ENCODE measurements at places on chromosomes 4 and X. TPM values are rescaled to one million over a fixed set of nuclear protein-coding genes. Genes with fewer than 3 reads are reported as not detected.

MAGEE1 gene
- polyA plus RNA-seq: 4.8 TPM

GRCh38 chr4:88821522-88821921 lies 123.9 kb upstream of the NAP1L5 start:
- DNase-seq: no peak

DNA sequence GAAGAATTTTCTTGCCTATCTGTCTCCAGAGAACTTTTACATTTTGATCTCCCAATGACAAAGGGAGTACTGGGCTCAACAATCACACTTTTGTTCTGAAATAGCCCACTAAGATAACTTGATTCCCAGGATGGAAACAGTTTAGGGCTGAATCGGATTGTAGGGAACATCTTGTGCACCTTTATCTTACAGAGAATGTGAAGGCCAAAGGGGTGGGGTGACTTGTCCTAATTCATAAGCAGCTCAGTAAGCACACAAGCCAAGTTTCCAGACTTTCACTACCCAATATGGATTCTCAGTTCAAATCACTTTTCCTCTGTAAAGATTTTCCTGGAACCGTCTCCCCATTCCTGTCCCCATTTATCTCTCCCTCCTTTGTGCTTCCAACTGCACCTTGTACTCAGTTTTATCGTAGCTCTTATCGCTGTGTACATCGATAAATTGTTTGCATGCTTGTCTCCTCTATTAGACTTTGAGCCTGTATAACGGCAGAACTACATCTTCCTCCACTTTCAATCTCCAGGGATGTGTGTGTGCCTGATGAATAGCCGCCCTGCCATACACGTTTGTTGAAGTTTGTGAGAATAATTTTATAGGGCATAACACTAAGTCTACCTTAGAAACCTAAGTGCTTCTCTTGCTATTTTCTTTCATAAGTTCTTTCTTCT lies 77.4 kb downstream of the MBNL3 start:
- no peak for DNase-seq

GRCh38 chr4:74217365-74217764 lies 59.4 kb downstream of the MTHFD2L start:
- no peak for DNase-seq

DNA sequence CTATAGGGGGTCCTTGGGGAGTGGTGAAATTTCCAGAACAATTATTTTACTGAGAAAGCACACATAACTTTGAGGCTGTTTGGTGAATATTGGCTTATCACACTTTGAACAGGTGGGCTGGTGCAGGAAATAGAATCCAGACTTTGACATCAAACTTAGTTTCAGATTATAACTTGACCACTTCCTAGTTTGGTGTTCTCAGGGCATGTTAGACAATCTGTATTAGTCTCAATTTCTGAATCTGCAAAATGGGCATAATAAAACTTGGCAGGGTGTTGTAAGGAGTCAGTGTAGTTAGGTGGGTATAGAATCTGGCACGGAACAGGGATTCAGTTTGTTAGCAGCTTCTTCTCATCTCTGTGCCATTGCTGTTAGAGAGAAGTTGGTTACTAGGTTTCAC lies 43.3 kb upstream of the MBNL3 start:
- no peak for DNase-seq

- no peak for DNase-seq
These were observed 70.7 kb downstream of the ATG4A start for GRCh38 chrX:108162265-108162664.

- DNase-seq: no peak
These were observed 19.1 kb upstream of the FRYL start for GRCh38 chr4:48799157-48799556.

PABPC4L gene
- polyA plus RNA-seq: 1.6 TPM

DNA sequence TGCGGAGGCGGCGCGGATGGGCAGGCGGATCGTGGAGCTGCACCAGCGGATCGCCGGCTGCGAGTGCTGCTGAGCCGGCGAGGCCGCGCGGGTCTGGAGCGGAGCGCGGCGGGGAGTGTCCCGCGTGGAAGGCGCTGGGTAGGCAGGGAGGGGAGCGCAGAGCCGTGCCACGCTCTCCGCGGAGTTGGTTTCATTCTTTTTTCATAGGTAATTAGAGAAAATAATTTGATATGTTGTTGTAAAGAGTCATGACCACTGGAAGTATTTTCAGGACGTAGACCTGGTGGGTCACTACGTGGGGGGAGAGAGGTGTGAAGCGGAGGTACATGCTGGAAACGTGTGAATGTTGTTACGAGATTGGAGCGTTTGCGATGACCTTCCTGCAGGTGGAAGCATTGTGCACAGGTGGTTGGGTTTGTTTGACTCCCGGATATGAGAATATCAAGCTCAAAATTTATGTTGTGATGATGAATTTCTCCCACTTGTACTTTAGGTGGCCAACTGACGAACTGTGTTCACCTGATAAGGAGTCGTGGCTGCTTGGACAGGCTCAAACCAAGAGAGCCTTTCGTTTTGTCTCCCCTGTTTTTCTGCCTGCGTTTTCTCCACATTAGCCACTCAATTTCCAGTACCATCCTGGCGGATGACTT lies 19.1 kb upstream of the S100P start:
- DNase-seq: no peak

DNA sequence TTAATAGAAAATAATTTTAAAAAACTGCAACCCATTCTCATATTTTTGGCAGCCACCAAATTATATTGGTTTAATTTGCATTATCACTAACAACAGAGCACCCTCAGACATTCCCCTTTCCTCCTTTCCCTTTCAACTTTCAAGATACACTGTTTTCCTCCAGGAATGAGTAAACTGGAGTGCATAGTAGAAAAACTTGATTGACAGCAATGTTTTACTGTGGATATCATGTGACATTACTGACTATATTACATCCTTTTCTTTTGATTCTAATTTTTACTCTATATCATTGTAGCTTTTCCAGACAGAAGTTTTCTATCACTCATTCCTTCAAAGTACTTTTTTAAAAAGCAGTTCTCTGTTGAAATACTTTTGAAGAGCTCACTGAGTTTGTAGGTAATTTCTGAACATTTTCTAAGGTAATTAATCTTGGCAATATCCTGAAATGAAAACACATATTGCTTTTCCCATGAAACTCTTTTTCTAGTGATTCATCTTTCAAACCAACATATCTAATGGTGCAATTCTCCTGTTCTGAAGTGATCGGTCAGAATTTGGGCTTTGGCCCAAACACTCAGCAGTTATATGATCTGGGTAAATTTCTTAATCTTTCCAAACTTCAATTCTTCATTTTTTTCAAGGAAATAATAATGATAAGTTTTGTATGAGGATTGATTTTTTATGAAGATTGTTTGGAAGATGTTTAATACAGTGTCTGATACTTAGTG lies 920.4 kb upstream of the EPHA5 start:
- DNase-seq: no peak

MAOA gene
- polyA plus RNA-seq: 95.1 TPM

Data from urinary bladder (tissue), 4 donors.